Activated CD8-positive, alpha-beta T cell treated with anti-CD3 and anti-CD28 coated beads, Interleukin-2, amount 10 ng/mL, durations not matched to agents 7 days and 5 days (primary cell): ENCODE measurements at places on chromosomes 6 and 20. TPM values are rescaled to one million over a fixed set of nuclear protein-coding genes. Genes with fewer than 3 reads are reported as not detected.

POLR1H gene
- 52.3 TPM for total RNA-seq

GRCh38 chr20:20391766-20392165, 23.9 kb downstream of the INSM1 start:
- no peak overlapping the region for H3K27ac ChIP-seq
- H3K4me3 ChIP-seq, result no peak overlapping the region
- no peak for DNase-seq
- H3K27me3 ChIP-seq, result no peaks in the 10 kb centered on the region
- H3K4me1 ChIP-seq, result no peaks in the 10 kb centered on the region
- H3K36me3 ChIP-seq, result no peaks in the 10 kb centered on the region

- no peaks in the 10 kb centered on the region for H3K4me1 ChIP-seq
- H3K27ac ChIP-seq, result no peak overlapping the region
- H3K27me3 ChIP-seq, result peaks cover 16% of the 10 kb centered on the region
These were observed 113.8 kb downstream of the PRND start for GRCh38 chr20:4835244-4836177.

DNA sequence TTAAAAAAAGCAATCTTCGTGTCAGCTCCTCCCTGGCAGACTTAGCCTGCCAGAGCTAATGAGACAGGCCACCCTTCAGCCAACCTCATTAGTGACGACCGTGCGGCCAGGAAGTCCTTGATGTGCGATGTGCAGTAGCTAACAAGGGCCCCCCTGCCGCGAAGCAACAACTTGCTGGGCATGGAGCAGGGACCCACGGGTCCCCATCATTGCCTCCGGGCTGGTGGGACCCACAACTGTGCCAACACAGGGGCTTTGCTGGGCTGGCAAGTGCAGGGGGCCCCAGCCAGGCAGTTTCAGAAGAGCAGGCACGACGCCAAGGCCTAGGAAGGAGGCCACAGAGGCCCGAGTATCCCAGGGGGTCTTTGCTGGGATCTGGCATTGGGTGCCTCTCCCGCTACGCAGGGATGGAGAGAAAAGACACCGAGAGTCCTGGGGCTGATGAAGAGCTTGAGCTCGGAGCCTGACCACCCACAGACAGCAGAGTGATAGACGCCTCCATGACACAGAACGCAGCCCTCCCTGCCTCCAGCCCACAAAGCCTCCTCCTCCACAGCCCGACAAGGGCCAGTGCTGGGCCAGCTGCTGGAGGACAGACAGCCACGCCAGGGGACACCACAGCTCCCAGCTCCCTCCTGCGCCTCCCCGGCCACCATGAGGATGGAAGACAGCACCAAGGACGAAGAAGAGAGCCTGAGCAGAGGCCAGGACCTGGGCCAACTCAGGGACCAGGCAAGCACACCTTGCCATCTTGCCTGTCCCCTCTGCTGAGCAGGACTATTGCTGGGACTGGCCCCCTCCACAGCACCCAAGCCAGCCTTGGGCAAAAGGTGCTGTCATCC, 96.6 kb downstream of the YTHDF1 start:
- no peak for DNase-seq
- H3K27me3 ChIP-seq, result no peaks in the 10 kb centered on the region

DNA sequence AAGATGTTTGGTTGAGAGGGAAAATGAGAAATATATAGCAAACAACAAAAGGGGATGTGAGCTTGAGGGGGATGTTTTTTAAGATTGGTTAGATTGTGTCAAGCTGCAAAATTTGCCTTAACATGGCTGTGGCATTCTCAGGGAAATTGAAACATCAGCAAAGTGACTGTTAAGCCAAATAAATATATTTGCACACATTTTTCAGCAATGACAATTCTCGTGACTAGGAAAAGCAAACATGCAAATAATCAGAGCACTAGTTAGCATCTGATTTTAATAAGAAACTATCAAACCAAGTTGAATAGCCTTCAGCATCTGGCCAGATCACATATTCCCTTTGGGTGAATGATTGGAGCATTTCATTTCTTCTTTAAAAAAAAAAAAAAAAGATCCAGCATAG, 262.8 kb downstream of the TBC1D7 start:
- H3K4me3 ChIP-seq, result no peak overlapping the region
- no peak for DNase-seq
- peaks cover 9% of the 10 kb centered on the region for H3K27me3 ChIP-seq

- H3K4me1 ChIP-seq, result no peaks in the 10 kb centered on the region
- peak; percentile 22 for DNase-seq
- H3K27ac ChIP-seq, result no peak overlapping the region
- H3K4me3 ChIP-seq, result no peak overlapping the region
These were observed 63.7 kb upstream of the BEND3 start for GRCh38 chr6:107179004-107179403.

EYS gene
- total RNA-seq, result not detected

EFCAB8 gene
- 1.0 TPM for total RNA-seq

GRCh38 chr6:3878048-3878666, 29.0 kb downstream of the FAM50B start:
- H3K27ac ChIP-seq, result no peak overlapping the region
- H3K27me3 ChIP-seq, result peaks cover 2% of the 10 kb centered on the region
- no peak overlapping the region for H3K4me3 ChIP-seq
- DNase-seq, result no peak

HLA-DQA1 gene
- total RNA-seq, result 3.4 TPM

SLC17A3 gene
- 0.55 TPM for total RNA-seq

ULBP1 gene
- total RNA-seq, result 0.71 TPM

FRK gene
- total RNA-seq, result 0.03 TPM
